ENCODE measurements at places on chromosomes 16 and 17. TPM values are rescaled to one million over a fixed set of nuclear protein-coding genes. Genes with fewer than 3 reads are reported as not detected.

DNA sequence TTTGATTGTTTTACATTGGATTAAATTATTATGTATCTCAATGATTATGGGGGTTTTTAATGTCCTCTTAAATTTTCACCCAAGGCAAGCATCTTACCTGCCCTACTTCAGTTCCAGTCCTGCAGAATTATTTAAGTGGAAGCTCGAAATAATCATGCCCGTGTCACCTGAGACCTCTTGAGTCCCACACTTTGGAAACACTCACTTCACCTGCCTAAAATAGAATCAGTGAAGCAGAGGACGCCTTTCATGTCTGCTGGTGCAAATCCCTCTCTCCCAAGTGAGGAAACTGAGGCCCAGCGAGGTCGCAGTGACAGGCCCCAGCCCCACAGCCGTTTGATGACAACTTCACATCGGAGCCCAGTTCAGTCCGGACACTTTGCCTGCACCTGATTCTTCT lies 284.6 kb downstream of the C16orf95 start:
- H3K4me1 ChIP-seq, result peaks cover 5% of the 10 kb centered on the region
- H3K4me3 ChIP-seq, result no peak overlapping the region
- no peaks in the 10 kb centered on the region for H3K36me3 ChIP-seq
- H3K27me3 ChIP-seq, result no peaks in the 10 kb centered on the region
- no peak overlapping the region for H3K27ac ChIP-seq

DNA sequence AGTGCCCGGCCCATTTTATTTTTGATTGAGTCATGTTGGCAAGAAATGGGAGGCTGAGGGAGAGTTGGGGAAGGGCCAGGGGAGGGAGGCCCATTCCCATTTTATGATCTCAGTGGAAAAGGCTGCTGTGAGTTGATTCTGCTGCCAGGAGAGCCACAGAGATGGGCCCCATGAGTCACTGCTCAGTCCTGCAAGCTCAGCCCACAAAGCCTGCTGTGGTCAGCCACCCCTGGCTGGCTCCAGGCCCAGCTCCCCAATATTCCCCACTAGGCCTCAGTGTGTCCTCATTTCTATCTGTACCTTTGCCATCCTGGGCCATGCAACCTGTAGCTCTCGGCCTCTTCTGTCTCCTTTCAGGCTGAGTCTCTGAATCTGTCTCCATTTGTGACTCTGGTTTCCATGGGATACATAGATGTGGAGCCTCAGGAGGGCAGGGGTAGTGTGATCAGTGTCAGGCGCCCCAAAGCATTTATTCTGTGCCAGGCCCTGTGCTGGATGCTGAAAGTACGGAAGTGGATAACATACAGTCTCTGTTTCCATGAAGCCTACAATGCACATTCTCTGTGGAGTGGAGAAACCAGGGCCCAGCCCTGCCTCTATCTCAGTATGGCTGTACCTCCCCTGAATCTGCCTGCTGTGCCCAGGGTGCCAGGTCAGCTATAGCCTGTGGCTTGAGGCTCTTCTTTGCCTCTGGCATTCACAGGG lies 1.9 kb upstream of the PLEKHG4 start:
- H3K27ac ChIP-seq, result peak overlapping the region; percentile 50
- no peaks in the 10 kb centered on the region for H3K27me3 ChIP-seq
- no peak overlapping the region for H3K4me3 ChIP-seq
- H3K36me3 ChIP-seq, result no peaks in the 10 kb centered on the region

GRCh38 chr16:80739523-80739922 lies 64.9 kb downstream of the CDYL2 start:
- DNase-seq, result no peak
- no peak overlapping the region for H3K27ac ChIP-seq
- no peaks in the 10 kb centered on the region for H3K27me3 ChIP-seq
- H3K4me3 ChIP-seq, result no peak overlapping the region
- peaks cover 3% of the 10 kb centered on the region for H3K4me1 ChIP-seq

- H3K27me3 ChIP-seq, result no peaks in the 10 kb centered on the region
- no peak overlapping the region for H3K27ac ChIP-seq
- H3K36me3 ChIP-seq, result no peaks in the 10 kb centered on the region
- H3K4me1 ChIP-seq, result peaks cover 1% of the 10 kb centered on the region
- no peak for DNase-seq
- H3K4me3 ChIP-seq, result no peak overlapping the region
Measured at GRCh38 chr16:53666786-53667415, 36.8 kb downstream of the RPGRIP1L start.

CRISPLD2 gene
- 333 TPM for total RNA-seq

HOXB2 gene
- 8.3 TPM for total RNA-seq

PRDM7 gene
- total RNA-seq, result not detected

Data from ovary (tissue), 10 donors.